ENCODE measurements at places on chromosomes 1 and 21.

DNA sequence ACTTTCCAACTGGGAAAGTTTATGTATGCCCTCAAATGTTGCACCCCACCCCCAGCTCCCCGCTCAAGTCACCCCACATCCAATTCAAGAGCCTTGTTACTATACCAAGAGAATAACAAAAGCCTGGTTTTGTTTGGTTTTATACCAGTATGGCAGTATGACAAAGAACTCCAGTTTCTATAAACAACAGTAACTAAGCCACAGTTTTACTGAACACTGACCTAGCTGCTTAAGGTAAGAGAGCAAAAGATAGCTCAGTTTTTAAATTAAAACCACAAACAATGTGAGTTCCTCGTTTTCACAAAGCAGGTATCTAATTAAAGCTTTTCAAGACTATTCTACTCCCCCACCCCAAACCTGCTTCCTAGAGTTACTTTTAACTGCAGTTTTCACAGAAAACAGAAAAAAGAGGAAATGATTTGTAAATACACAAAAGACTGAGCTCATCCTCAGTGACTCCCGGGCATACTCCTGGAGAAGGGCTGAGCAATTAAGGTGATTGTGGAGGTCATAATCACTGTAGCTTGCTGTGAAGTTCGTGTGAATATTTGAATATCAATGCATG, 59.3 kb upstream of the LHX8 start:
- DNase-seq = no peak

DNA sequence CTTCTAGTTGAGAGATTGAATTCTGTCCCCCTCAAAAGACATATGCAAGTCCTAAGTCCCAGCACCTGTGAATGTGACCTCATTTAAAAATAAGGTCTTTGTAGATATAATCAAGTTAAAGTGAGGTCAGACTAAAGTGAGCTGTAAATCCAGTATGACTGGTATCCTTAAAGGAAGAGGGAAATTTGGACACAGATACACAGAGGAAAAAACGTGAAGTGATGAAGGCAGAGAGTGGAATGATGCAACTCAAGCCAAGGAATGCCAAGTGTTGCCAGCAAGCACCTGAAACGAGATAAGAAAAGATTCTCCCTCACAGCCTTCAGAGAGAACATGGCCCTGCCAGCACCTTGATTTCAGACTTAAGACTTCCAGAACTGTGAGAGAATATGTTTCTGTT, 444.7 kb upstream of the VAMP3 start:
- DNase-seq = no peak

DNA sequence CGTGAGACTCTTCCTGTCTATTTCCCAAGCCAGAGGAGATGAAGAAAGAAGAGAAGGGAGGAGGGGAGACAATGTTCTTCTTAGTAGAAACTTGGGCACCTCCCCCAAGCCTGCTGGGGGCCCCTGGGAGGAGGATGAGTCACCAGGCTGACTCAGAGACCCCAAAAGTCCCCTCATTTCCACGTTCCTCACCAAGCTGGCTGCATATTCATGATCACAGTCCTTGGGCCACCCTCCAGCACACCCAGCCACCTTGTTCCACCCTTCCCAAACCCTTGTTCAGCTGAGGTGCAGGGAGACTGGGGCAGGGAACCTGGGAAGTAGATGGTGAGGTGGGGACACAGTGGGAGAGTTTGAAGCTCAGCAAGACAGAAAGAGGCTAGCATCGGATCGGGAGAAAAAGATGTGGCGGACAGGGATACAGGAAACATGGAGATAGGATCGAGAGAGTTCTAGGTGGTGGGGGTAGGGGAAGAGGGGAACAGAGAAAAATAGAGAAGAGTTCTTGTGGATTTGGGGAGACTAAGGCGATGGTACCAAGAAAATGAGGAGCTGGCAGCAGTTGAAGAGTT, 712 bp downstream of the RAB13 start:
- DNase-seq = no peak

DNA sequence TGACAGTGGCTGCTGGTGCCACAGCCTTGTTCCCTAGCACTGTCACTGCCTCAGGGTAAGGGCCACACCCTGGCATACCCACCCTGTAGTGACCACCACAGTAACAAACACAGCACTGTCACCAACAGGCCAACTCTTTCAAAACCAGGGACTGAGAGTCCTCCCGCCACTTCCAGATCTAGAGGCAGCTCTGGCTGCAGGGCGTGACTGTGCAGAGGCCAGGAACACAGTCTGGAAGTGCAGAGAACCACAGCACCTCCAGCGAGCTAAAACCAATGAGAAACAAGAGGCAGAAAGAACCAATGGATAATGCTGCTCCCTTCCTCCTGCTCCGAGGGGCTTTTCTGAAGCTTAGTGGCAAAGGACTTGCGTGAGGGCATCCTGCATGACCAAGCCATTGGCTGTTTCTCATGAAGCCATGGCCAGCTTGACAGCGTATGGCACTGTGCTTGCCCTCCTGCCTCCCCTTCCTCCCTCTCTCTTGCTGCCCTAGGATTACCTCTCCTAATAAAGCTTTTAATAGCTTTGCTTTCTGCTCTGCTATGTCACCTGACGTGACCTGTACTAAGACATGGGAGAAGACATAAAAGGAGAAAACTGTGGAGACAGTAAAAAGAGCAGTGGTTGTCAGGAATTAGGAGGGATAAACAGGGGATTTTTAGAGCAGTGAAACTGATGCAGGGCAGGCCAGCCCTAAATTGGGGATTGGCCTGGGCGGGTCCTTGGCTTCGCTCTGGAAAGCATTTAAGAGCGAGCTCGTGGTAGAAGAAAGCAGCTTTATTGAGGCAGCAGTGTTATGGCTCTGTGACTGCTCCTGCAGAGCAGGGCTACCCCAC, 7.2 kb downstream of the PARP1 start:
- DNase-seq = no peak

- DNase-seq = no peak
Observed at GRCh38 chr21:45891388-45892155, 90.0 kb upstream of the COL6A1 start.
